ENCODE measurements at places on chromosomes 5 and 9.

DNA sequence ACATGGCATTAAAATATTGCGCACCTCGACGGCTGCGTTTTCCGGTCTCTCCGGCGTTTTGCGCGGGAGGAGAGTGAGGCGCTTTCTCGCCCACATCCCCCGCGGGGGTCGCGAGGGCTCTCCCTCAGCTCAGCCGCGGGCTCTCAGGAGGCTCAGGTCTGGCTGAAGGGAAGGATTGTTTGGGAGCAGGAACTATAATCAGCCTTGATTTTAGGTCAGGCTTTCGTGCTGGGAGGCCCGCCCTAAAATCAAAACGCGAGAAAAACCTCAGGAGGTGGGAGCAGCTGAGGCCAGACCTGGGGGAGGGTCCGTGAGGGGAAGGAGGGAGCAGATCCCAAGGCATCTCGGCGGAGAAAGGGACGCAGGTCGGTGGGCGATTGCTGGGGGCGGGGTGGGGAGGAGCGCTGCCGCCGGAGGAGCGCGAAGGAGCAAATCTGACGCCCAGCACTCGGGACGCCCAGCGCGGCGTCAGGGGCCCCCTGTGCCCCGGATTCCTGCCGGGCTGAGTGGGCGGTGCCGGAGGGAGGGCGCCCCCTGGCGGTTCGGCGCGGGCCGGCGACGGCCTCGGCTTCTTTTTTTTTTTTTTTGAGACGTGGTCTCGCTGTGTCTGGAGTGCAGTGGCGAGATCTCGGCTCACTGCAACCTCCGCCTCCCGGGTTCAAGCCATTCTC, 18.7 kb upstream of the RNF130 start:
- no peak for DNase-seq

- DNase-seq = no peak
These were observed 32.3 kb upstream of the KIF2A start for GRCh38 chr5:62273687-62274086.

DNA sequence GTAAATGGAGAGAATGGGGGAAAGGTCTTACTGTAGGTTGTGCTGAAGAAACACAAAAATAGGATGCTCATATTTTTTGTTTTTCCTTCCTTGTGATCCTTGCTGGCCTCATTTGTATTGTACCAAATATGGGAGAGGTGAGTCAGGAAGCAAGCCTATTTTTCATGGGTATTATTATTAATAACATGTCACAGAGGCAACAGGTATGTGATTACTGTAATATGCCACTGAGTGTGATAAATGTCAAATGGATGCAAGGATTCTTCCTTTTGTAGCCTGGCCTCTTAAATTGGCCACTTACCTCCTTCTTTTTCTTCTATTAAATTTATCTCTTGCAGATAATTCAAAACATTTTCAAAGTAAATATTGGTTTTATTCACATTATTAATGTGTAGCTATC, 10.2 kb downstream of the LECT2 start:
- DNase-seq = no peak

- no peak for DNase-seq
These were observed 161.9 kb upstream of the HMHB1 start for GRCh38 chr5:143649937-143650621.

DNA sequence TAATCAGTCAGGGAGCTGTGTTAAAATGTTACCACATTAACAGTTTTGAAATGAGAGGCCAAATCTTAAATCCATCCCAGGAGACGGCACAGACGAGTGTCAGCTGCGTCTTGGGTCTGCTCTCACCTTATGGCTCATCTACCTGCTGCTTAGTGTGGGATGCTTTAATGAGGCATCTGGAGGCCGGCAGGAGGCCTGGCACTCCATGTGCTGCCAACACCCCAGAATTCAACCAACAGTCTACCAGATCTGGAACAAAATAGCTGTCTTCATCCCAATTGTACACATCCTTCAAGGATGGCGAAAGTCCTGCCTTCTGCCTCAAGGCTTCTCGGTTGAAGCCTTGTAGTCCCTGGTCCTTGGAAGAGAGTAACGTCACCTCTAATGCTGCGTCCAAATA, 12.0 kb downstream of the PRKACG start:
- no peak for DNase-seq

GRCh38 chr5:147852365-147852764, 20.9 kb upstream of the SPINK1 start:
- no peak for DNase-seq

DNA sequence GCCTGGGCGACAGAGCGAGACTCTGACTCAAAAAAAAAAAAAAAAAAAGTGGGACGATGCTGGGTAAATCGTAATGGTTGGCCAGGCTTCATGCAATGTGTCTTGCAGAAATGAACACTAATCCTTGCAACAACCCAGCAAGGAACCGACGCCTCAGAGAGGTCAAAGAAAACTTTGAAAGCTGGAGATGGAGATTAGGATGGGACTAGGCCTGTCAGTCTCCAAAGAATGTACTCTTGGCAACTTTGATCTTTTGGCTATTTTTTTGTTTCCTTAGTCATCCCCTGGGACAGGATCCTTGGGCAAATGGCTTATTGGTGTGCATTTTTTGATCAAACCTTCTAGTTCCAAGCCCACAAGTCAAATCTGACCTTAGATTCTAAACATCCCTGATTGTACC, 10.6 kb upstream of the PWWP2A start:
- no peak for DNase-seq

- no peak for DNase-seq
These were observed 250.6 kb downstream of the SPOCK1 start for GRCh38 chr5:137248527-137248926.

GRCh38 chr5:140083120-140083519, 30.8 kb upstream of the PURA start:
- DNase-seq = no peak

- DNase-seq = no peak
These were observed 277.1 kb downstream of the PDE4D start for GRCh38 chr5:59616413-59616812.

DNA sequence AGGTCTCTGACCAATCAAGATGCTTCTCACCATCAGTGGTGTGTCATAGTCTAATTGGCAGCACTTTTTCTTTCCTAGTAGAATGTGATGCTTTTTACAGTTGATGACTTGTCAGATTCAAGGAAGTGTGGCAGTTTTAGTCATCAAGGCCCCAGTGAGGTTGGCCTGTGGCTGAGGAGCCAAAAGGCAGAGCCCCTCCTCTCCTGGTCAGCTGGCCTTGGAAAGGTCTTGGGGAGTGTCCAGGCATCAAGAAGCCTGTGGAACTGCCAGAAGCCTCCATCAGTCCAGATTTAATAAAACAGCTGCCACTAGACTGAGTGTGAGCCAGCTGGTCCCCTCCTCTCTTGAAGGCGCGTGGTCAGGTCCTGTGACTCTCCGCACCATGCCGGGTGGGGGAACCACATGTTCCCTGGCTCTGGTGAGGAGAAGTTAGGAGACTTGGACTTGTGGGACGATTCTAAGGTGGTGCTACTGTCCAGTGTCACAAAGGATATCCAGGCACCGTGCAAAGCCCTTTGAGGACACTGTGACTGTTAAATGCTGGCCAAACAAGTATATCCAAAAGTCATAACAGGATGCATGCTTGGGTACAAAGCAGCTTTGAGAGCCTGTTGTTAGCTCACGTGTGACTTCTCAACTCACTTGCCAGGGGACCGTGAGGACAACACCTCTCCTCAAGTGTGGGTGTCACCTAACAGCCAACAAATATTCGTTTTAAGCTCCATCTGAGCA, 6.1 kb upstream of the ANGPTL2 start:
- DNase-seq = no peak

DNA sequence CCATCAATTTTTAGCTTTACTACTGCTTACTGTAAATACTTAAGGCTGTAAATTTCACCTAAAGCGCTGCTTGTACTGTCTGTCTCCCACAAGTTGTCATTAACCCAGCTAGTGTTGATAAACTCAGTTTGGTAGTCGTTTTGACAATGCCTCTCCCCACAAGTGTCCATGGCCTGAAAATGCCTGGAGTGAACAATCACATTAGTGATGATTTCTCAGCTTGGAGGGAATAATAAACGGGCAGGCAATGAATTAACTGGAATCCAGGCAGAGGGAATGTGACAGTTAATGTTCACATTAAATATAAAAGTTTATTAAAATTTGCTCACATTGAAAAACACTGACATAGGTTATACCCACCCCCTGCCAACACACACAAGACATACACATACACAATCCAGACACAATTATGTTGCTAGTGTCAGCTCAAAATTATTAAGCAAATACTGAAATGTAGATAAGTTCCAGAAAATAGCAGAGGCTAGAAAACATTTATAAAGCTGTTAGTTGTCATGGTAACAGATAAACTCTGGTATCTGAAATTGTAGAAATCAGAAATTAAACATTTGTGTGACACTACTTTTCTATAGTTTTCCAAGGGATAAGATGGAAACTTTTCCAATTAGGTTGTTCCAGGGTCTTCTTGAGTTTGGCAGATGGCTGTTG, 341.9 kb downstream of the DIRAS2 start:
- DNase-seq = no peak

GRCh38 chr5:170986598-170986997, 124.8 kb downstream of the RANBP17 start:
- no peak for DNase-seq
